K562 (cell line): ENCODE measurements at places on chromosomes 11 and 22.

GRCh38 chr11:120378474-120378873 lies 42.3 kb downstream of the ARHGEF12 start:
- no peak for DNase-seq

DNA sequence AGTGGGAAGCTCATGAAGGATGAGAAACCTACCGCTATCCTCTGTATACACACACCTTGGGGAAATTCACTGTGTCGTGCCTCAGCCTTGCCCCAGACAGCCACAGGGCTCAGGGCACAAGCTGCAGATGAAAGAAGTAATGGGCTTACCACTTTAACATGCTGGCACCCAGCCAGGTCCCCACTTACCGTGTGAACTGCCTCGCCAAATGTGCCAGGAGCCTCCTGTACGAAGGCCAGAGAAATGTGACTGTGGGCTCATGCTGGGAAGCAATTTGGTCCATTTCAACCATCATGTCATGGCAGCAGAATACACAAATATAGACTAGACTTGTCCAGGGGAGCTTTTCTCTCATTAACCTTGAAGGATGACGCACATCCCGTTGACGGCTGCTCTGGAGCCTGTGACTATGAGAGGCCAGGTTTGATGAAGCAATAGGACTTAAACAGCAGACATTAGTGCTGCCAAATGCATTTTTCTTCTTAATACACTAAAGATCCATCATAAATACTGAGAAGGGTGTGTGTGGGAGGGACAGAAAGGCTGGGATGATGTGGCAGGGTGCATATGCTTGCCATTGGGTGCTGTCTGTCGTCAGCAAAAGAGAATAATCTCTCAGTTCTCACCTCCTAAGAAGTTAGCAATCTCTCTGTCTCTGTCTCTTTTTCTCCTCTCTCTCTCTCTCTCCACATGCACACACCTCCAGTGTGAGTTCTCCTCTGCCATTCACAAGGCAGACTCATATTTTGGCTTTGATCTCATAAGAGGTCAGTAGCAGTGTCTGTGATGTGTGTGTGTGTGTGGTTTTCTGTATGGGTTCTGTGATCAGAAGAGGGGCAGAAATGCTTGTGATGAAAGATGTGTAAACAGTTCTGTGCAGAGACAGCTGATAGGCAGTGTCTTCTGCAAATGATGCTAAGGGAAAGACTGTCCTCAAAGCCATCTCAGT lies 142.4 kb downstream of the KIRREL3 start:
- DNase-seq: no peak

DNA sequence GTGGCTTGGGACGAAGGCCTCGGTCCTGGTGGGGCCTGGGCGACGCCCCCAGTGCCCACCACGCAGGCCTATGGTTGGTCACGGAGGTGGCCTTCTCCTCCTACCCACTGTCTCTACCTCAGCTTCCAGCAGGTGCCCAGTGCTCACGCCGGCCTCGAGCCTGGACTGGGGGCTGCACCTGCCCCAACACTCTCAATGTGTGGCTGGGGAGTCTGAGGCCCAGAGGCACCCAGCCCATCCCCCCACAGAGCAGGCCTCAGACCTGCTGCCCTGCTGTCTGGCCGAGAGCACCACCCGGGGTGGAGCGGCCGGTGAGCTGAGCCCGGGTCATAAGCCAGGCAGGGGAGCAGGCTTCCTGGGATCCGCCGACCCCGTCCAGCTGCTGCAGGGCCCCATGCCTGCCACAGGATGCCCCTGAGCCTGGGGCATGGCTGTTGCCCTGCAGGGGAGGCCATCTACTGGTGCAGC lies 28.6 kb upstream of the MUC5AC start:
- DNase-seq: no peak

DNA sequence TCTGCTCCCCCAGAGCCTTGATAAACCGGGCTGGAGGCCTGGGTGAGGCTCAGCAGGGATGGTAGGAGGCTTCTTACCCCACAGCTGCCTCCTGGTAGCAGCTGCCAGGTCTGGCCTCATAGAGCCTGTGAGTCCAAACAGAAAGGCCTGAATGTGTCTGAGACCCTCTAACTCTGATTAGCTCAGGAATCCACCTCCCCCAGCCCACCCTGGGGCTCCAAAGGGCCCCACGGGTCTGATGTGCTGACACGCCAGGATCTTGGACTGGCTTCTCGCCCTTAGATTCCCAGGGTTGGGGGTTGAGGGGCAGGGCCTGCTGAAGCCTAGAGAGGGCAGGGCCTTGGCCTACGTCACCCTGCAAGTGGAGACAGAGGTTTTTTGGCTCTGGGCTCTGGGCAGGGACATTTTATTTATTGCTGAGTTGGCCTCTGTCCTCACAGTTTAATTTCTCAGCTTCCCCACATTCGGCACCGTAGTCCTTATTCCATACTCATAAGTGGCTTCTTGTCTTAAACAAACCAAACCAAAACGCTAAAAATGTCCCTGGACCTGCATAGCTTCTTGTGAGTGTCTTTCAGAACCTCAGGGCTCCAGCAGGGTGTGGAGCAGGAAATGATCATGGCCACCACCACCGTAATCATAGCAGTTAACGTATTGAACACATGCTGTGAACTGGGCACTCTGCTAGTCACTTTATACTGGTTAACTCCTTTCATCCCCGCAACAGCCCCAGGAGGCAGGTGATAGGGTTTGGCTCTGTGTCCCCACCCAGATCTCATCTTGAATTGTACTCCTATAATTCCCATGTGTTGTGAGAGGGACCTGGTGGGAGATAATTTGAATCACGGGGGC lies 25.1 kb downstream of the KIAA1671 start:
- DNase-seq: no peak

GRCh38 chr11:48073031-48073861 lies 92.9 kb downstream of the PTPRJ start:
- DNase-seq: no peak

- DNase-seq: no peak
Measured at GRCh38 chr11:117356126-117356890, 28.7 kb downstream of the CEP164 start.

GRCh38 chr11:32262367-32262766 lies 171.5 kb downstream of the RCN1 start:
- no peak for DNase-seq

- DNase-seq: no peak
Measured at GRCh38 chr11:44162004-44162403, 66.5 kb downstream of the EXT2 start.

GRCh38 chr11:113865873-113866272 lies 9.5 kb downstream of the USP28 start:
- no peak for DNase-seq

GRCh38 chr11:88292171-88292843 lies 45.2 kb downstream of the CTSC start:
- no peak for DNase-seq

GRCh38 chr22:37745548-37746365 lies 48.9 kb downstream of the TRIOBP start:
- peak; percentile 90 for DNase-seq

DNA sequence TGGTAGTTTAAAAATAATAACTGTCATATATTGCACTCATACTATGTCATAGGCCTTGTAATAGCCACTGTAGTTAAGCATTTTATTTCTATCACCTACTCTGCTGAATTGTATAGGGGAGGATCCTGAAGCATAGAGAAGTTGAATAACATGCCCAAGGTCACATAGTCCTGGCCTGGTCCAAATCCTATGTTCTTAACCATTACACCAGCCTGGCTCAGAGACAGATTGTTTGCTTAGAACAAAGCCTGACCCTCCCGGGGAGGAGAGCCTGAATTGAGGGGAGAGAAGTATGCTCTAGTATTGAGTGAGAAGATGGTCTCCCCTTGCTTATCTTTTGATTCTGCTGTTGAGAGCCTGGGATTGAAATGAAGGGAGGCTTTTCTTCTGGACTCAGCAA lies 2.2 kb downstream of the NEU3 start:
- no peak for DNase-seq

DNA sequence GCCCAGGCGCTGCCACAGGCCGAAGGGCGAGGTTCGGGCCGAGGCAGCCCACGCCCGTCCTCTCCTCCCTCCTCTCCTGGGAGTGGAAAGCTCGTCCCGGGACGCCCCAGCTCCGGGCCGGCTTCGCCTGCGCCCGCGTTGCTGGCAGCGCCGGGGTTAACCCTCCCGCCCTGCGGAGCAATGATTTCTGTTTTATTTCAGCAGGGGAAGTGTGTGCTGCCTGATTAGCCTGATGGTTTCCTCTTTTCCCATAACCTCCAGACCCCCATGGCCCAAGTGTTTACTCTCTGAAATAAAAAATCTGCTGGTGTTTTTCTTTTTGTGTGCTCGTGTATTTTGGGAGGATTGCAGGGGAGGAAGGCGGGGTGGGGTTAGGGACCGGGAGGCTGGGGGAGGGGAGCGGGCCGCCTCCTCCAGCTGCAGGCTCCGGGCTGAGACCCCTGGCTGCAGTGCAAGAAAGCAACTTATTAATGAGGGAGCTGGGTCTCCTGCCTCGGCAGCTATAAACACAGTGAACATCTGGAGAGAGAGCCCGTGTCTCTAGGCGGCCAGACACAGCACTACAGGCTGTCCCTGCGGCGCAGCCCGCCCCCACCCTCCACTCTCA lies 38.6 kb downstream of the ETS1 start:
- no peak for DNase-seq

GRCh38 chr11:66720223-66720898 lies 8.7 kb downstream of the SPTBN2 start:
- DNase-seq: peak; percentile 45

- DNase-seq: no peak
Measured at GRCh38 chr11:3000032-3000961, 8.2 kb upstream of the NAP1L4 start.

GRCh38 chr11:121755906-121756305 lies 303.1 kb upstream of the SORL1-AS1 start:
- no peak for DNase-seq

- DNase-seq: no peak
Measured at GRCh38 chr11:112655371-112655770, 305.8 kb upstream of the NCAM1 start.

DNA sequence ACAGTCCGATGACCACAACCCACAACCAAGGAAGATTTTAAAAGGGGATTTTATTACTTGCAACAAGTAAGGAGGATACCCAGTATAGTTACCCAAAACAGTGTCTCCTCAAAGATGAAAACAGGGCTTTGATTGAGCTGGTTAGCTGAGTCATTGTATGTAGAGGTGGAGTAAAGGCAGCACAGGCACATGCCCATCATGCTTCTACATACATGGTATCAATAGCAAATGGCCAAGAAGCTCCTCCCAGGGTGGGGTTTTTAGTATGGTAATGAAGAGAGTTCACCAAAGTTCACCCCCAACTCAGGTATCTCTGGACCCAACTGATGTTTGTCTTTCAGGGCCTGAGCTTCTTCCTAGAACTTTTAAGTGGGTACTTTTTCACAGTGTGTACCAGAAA lies 157.1 kb upstream of the CEP126 start:
- DNase-seq: no peak

- DNase-seq: no peak
Measured at GRCh38 chr11:119295178-119295577, 21.8 kb downstream of the MCAM start.

- DNase-seq: no peak
Measured at GRCh38 chr11:99424313-99425084, 403.8 kb downstream of the CNTN5 start.

DNA sequence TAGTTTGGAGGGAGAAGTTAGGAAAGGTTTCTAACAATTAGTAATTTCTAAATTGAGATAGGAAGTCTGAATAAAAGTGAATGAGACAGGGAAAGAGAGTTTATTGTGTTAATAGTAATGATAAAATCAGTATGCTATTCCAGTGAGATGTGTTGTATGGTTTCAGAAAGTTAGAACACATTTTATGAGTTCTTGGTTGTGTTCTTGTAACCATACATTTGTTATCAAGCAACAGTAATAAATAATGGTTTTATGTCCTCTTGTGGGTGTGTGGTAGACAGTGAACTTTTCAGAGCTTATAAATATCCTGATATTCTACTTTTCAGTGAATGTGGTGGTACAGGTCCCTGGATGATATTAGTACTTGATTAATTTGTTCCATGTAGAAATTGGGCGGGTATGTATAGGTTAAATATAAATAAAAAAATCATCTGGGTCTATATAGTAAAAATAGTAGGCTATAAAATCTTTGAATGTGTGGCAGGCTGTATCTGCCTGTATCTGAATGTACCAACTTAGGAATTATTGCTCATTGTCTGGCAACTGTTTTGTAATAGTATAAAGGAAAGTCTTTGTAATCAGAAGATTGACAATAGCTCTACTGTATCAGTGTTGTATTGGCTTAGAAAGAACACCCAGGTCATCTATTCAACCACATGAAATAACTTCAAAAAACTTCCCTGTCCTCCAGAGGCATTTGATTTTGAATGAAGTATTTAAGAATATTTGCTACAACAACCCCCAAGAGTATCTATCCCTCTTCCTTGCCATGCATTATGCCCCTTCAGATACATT lies 54.8 kb downstream of the UVRAG start:
- no peak for DNase-seq

DNA sequence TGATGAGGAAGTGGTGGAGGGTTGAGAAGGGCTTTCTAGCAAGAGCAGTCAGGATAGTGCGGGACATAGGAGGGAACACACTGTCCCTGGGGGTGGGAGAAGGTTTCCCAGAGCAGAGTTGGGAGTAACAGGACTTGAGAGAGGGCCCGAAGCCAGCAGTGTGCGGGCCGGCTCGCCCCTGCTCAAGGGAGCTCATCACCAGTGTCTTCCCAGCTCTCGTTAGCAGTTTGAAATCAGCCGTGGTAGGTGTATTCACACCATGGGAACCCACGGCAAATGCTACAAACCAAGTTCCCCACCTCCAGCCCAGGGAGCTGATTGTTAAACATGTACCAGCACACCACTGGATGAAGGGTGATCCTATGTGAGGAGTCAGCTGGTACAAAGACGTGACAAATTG lies 66.2 kb upstream of the EIF3D start:
- DNase-seq: no peak

DNA sequence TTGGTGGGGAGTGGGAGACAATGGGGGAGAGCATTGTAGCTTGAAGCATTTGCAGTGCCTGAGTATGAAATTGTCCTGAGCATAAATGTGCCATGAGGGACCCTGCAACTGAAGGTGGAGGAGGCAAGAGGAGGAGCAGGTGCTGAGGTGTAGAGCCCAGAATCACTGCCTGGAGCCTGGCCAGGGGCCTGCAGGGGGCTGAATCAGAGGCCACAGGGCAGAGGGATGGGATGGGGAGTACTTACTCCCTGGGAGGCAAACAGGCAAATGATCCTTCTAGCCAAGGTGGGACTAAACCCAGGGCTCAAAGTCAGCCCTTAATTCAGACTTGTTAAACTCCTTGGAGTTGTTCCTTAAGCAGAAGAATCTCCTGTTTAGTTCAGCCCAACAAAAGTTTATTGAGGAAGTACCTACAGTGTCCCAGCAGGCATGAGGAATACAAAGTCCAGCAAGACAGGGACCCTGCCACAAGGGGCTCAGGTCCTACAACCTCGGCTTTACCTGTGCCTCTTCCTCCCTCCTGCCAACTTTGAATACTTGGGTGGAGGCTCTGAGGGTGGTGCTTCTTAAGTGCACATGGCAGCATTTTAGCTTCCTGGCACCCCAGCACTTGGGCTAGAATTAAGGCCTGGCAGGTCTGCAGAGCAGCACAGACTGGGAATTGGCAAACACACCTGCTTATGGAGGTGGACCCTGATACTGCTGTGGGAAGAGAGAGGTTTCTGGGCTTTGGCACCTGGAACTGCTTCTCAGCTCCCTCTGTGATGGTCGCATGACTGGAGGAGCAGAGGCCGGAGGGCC lies 20.0 kb downstream of the MICAL2 start:
- DNase-seq: no peak
